NCI-H1105 treated with DMSO at 0.1 percent for 48 hours (cell line): ENCODE measurements at places on chromosomes 6 and 20.
A peak's percentile ranks its signal among the peaks of the same experiment; 100 is the strongest.

- DNase-seq, result no peak
Observed at GRCh38 chr6:106181664-106182418, 95.7 kb downstream of the PRDM1 start.

DNA sequence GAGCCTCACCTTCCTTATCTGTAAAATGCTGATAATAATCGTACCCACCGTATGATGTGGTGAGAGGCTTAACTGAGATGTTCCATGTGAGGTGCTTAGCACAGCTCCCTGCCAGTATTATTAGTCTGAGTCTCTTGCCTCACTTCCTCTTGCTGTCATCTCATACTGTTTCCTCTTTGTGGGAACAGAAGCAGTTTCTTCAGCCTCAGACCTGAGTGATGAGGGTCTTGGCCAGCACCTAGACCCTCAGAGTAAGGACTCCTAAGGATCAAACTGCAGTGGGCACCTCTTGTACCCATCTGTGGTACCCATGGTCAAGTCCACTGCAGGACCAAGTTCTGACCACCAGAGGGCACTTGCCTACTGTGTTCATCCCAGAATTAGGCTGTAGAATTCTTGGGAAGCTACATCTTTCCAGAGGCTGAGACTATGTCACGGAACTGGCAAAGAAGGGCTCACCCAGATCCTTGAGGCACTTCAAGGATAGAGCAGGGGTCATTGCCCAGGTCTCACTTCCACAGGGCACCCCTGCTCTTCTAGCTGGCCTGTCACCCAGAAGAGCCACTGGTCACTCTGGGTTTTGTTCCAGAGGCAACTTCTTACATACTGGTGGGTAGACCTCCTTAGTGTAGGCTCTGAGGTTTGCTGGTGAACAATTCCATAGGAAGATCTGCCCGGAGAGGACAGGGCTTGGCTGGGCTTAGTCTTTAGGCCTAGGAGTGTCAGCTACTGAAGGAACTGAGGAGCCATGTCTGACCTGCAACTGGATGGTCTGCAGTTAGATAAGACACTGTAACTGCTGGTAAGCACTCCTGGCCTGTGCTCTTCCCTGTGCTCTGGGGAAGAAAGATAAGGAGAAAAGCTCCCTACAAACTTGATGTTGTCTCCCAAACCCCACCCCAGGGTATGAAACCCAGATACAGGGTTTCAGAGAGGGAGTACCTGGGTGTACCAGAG, 20.6 kb upstream of the SGK2 start:
- DNase-seq, result peak; percentile 43

DNA sequence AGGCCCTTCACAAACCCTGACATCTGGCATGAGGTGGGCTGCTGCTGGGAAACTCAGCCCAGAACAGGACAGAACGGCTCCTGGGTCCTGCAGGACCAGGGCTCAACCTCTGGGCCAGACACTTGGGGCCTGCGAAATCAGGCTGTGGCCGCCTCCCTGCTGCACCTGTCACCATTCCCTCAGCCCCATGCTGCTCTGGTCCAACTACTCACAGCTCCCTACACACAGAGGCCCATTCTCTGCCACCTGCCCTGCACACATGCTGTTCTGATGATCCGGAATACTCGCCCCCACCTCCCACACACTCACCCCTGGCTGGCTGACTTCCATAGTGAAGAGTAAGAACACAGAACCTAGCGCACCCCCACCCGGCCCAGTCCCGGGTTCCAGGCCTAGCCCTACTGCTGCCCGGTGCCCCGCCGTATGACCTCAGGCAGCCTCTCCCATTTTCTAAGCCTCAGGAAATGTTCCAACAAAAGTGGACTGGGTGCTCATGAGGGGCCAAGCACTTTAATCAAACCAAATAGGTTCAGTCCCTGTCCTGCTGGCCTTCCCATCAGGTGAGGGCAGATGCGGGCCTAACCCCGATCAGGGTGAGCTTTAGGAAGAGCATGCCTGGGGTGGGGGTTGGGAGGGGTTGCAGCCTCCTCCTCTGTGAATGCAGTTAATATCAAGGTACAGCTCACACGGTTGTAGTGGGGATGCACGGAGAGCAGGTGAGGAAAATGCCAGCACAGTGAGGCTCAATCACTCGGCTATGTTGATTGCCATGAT, 3.9 kb downstream of the PEDS1 start:
- no peak for DNase-seq

DNA sequence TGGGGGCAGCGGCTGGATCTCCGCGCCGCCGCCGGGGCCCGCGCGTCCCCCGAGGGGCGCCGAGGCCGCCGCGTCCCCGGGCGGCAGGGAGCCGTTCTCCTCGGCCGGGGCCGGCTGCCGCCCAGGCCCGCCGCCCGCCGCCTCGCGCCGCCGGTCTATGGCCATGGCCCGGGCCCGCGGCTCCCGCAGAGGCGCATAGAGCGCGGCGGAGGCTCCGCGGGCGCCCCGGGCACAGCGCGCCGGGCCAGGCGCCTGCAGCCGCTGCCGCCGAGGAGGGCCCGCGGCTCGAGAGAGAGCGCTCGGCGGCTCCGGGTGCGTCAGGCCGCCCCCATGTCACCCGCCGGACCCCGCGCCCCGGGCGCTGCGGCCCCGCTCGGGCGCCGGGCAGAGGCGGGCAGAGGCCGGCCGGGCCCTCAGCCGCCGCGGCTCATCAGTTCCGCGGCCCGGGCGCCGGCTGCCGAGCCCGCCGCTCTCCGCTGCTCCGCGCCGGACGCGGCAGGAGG, 404 bp downstream of the SLC22A23 start:
- DNase-seq, result peak; percentile 48

DNA sequence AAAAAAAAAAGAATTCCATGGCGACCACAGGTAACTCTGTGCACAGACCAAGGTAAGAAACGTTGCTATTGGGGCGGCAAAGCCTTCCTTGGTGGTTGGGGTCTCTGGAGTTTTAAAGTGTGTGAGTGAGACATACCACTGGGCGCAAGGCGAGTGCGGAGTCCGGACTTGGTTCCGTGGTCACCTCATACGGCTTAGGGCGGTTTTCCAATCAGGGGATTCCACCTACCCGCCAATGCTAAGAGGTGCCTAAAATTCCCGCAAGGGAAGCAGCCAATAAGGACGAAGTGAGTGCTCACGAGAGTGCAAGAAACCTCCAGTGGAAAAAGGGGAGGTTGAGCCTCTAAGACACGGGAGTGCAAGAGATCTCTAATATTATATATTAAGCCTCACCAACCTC, 68.6 kb upstream of the PRSS16 start:
- no peak for DNase-seq

GRCh38 chr6:107140581-107140980, 25.3 kb upstream of the BEND3 start:
- DNase-seq, result no peak

- peak; percentile 41 for DNase-seq
Observed at GRCh38 chr20:17369506-17369905, 142.7 kb downstream of the PCSK2 start.

DNA sequence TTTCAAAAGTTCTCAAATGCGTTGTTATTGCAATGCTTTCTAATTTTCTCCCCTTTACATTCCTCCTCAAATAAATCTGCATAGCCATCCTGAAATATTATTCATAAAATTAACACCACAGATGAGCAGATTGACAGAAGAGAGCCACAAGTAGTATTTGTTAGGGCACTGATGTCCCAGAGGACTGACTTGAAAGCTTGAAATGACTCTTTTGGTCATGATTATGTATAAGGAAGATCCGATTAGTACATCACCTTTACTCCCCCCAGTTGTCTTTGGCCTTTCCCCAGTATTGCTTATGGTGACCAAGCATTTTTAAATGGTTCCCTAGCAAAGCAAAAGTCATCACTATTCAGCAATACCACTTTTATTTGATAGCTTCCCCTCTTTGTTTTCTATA, 187.6 kb downstream of the ADAT2 start:
- no peak for DNase-seq

DNA sequence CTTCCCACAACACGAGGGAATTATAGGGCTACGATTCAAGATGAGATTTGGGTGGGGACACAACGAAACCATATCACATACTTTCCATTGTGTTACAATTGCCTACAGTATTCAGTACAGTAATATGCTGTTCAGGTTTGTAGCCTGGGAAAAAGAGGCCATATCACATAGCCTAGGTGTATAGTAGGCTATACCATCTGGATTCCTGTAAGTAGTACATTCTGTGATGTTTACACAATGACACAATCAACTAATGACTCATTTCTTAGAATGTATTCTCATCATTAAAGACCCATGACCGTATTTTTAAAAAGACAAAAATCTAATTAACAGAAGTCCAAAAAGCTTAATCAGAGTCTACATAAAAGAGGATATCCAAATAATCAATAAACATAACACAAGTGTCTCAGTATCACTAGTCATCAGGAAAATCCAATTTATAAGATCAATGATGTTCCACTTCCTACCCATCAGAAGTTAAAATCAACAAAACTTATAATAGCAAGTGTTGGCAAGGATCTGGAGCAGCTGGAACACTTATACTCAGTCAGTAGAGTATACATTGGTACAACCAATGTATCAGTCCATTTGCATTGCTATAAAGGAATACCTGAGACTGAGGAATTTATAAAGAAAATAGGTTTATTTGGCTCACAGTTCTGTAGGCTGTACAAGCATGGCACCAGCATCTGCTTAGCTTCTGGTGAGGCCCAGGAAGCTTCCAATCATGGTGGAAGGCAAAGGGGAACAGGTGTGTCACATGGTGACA, 215.9 kb downstream of the CLVS2 start:
- DNase-seq, result no peak

- no peak for DNase-seq
Observed at GRCh38 chr6:132648828-132649227, 10.2 kb downstream of the TAAR1 start.

GRCh38 chr6:33766921-33767907, 20.5 kb upstream of the IP6K3 start:
- no peak for DNase-seq

- DNase-seq, result no peak
Observed at GRCh38 chr20:53032478-53032932, 60.3 kb downstream of the TSHZ2 start.

GRCh38 chr6:63640062-63640461, 4.5 kb downstream of the PHF3 start:
- DNase-seq, result no peak

GRCh38 chr6:110567957-110568696, 91.7 kb upstream of the SLC22A16 start:
- no peak for DNase-seq

- DNase-seq, result no peak
Observed at GRCh38 chr6:165119231-165120020, 190.0 kb downstream of the C6orf118 start.

DNA sequence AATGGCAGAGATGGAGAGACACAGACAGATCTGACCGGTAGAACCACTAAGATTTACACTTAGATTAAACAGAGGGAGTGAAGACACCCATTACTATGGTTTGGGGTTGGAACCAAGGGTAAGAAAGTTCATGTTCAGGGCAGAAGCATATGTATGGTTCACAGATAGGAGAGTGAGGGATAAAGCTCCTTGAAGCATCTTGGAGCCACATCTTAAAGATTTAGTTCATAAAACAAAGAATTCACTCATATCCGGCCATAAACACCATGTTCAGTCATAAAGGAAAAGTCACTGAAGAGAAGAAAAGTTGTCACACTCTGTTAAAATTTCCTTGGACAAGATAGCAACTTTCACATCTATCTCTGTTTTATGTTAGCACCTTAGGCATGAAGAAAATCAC, 18.0 kb downstream of the STX7 start:
- no peak for DNase-seq

DNA sequence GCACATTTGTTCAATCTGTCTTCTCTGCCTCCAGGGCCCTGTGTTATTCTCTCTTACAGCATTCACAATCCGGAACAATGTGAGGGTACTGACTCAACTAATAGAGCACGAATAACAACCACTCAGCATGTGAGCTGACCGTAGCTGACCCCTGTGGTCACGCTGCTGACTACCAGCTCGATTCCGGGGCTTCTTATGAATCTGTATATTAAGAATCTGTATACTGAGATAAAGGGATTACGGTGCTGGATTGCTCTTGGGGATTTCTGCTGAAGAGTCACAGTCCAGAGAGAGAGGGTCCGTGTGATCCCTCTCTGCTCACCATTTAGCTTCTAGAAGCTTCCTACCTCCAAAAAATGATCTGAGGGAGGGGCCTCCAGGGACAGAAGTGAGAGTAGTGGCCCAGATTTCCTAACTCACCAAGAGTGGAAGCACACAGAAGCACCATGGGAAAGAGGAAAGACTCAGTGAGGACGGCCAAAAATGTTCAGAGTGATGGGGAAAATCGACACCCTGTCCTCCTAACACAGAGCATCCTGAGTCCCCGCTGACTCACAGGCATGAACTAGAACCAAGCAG, 156.2 kb downstream of the THBS2 start:
- DNase-seq, result no peak

GRCh38 chr6:82832811-82833210, 232.8 kb downstream of the UBE3D start:
- DNase-seq, result no peak

DNA sequence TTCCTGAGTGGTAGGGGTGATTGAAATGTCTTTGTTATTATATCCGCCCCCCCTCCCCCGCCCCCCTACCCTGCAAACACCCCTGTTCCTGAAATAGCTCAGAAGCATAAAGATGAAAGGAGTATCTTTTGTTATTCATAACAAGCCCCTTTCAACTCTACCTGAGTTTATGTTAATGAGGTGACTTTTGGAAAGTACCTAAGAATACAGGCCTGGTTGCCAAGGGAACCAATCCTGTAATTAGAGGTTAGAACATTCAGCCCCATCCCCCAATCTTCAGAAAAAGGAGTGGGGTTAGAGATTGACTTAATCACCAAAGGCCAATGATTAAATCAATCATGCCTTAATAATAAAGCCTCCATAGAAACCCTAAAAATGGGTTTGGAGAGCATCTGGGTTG, 979.2 kb upstream of the GJE1 start:
- DNase-seq, result no peak

DNA sequence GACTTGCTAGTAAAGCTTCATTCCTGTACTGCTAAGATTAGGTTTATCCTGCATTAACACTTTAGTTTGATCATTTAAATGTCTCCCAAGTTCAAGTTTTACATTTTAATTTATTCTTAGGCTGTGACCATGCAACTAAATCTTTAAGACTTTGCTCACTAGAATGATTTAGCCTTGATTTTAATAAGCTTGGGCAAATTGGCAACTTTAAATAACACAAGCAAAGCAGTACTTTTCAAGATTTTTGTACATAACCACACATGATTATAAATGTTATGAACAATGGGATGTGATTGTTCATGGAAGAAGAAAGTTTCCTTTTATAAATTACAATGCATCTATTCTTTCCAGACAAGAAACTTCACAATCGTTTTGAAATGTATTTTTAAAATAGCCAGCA, 948.0 kb upstream of the EPHA7 start:
- DNase-seq, result no peak

- no peak for DNase-seq
Observed at GRCh38 chr20:46946796-46947195, 52.2 kb downstream of the EYA2 start.

DNA sequence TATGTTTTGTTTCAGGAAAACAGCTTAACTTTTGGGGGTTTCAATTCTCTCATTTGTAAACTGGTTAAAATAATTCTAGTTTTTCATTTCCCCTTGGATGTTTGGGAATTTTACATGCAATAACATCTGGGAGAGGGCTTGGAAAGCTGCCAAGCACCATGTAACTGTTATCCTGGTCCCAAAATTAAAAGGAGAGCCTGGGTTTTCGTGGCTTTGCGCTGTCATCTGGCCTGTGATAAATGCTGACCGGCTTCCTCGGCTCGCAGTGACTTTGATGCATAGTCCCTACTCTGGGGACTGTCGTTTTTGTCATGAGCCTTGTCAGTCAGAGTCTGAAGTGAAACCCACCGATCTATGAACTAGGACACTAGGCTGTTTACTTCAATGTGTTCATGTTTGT, 12.2 kb downstream of the SLC35F1 start:
- no peak for DNase-seq

GRCh38 chr6:132142308-132142707, 191.1 kb upstream of the CCN2 start:
- no peak for DNase-seq
